ENCODE measurements at places on chromosomes 2 and 18.

DNA sequence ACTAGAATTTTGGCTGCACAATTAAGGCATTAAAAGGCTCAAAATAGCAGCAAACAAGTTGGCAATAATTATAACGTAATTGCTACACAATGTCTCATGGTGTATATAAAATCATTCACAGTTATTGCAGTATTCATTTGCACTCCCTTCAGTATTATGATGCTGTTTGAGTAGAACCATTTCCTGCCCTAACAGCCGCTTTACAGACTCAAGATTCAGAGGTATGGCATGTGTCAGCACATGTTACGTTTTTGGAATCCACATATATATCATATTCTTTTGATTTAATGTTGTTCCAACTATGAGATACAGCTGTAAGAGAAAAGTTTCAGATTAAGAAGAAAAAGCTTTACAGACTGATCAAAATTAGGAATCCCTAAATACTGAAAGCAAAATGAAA lies 56.3 kb upstream of the NCKAP5 start:
- no peak for DNase-seq

GRCh38 chr2:238397356-238397755 lies 29.4 kb upstream of the ASB1 start:
- no peak for DNase-seq

DNA sequence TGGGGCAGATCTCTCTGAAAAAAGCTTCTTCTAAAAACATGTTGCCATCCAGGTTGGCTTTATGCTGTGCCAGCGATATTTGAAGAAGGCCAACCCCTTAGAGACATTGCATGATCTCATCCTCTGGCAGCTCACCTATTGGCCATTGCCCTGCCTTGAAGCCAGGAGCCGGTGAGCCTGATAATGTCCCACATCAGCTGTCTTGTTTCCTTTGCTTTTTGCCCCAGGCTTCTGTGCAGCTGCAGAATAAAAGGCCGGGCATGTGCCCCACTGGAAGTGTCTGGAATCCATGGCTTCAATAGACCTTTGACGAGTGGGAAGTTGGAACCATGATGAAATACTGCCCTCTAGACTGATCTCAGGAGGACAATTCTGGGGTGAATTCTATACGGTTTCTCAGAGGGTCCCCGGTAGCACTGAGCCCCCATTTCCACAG lies 523.5 kb upstream of the ZEB2 start:
- no peak for DNase-seq

DNA sequence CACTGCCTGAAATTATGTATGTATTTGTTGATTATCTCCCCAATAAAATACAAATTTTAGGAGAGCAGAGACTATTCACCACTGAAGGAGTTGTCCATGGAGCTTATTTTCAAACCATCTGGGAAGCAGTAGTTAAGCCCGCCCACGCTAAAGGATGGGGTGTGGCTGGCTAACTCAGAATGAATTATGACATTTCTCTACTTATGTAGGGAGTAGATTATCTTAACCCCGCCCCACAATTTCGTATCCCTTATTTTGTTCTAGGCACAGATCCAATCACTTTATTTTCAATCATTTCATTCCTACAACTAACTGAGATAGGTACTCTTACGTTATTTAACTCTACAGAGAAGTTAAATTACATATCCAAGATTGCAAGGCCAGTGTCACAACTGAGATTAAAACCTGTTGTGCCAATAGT lies 1.4 kb upstream of the LAPTM4A start:
- no peak for DNase-seq

DNA sequence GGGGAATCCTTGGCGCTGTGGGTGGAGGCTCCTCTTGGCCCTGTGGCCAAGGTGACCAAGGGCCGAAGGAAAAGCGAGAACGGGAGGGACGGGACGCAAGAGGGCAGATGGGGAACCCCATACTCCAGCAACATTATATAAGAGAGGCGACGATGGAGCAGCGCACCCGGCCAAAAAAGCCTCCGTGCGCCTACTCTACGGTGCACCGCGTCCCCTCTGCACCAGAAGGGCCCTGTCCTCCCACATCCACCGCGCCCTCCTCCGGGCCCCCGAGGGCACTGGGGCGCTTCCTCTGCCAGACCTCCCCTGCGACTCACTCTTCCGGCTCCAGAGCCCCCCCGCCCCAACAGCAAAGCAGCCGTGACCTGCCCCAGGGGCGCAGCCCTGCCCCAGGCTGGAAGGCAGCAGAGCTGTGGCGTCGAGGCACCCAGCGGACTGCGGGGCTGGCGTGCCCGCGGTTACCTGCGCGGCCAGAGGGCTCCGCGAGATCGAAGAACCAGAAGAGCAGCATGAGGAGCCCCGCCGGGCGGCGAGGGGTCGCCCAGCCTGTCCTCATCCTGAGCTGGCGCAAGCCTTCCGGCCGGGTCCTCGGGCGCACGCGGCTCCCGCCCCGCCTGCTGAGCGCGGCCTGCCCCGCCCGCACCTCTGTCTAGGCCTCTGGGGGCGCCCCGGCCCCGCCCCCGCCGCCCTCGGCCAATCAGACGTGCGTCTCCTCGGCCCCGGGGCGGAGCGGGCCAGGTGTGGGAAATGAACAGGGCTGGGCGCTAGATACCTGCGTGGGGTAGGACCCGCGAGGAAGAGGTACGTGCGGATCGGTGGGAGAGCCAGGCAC lies 106.3 kb upstream of the CD302 start:
- DNase-seq = peak; percentile 67

GRCh38 chr2:215136669-215137328 lies 1.6 kb downstream of the ABCA12 start:
- DNase-seq = no peak

- no peak for DNase-seq
These were observed 208.4 kb upstream of the CCDC150 start for GRCh38 chr2:196431076-196431475.

DNA sequence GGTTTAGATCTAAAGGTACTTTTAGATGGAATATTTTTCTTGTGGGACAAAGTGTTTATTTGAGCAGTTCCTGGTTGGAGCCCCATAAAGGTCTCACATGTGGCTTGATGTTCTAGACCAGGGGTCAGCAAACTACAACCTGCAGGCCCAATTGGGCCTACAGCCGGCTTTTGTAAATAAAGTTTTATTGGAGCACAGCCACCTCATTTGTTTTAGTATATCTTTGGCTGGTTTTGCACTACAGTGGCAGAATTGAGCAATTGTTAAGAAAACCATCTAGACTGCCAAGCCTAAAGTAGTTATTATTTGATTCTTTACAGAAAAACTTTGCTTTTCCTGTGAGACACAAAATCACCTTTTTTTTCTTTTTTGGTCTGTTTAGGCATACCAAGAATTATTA lies 41.6 kb downstream of the NDC80 start:
- DNase-seq = no peak

GRCh38 chr18:74635224-74635975 lies 37.7 kb downstream of the ZNF407 start:
- DNase-seq = no peak

DNA sequence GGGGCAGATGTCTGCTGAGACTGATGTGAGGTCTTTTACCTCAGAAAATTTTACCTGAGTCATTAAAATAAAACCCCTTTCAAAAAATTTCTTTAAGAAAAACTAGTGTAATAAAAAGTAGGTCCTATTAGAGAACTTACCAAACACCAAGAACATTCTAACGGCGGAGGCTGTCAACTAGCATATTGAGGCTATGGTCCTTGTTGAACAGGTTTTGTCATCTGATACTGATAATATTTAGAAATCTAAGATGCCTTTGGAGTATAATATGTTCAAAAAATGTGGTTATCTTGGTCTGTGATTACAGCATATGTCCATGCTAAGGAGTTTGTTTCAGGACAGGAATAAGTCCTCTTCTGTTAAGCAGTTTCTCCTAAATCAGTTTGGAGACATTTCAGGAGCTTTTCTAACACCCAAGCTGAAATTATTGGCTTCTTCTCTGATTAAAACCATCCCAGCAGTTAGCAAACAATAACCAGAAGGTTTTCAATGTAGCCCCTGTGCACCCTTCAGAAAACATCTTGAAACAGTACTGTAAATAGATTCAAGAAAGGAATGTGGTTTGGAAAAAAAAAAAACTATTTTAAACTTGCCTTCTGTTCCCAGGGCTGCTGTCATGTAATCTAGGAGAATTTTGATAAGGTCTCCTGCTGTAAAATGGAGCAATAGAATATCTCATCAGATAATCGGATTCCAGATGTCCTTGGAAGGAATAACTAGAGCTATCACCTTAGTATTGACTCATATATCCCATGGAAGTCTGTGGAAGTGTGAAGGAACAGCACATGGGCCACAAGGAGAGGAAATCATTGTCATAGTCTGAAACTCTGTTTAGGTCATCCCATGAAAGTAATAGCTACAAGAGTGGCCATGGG lies 58.7 kb upstream of the B3GNT2 start:
- no peak for DNase-seq

GRCh38 chr2:101806123-101806522 lies 108.6 kb downstream of the MAP4K4 start:
- DNase-seq = no peak

- no peak for DNase-seq
These were observed 222.9 kb downstream of the STK39 start for GRCh38 chr2:168024459-168024858.

DNA sequence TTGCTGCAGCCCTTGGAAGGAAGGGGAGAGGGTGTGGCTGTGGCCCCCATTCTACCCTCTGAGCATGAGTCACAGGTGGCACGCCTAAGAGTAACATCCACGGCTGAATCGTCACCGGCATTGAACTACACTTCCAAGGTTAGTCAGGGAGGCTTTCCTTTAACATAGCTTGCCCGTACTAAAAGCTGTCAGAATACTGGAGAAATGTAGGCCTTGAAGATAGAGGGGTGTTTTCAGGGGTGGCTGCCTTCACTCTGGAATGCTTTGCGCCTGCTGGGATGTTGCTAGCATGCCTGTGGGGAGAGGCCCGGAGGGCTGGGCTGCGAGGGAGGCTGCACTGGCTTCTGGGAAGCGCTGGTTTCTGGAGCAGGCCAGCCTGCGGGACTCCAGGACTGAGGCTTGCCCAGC lies 333.7 kb downstream of the AGAP1 start:
- no peak for DNase-seq

DNA sequence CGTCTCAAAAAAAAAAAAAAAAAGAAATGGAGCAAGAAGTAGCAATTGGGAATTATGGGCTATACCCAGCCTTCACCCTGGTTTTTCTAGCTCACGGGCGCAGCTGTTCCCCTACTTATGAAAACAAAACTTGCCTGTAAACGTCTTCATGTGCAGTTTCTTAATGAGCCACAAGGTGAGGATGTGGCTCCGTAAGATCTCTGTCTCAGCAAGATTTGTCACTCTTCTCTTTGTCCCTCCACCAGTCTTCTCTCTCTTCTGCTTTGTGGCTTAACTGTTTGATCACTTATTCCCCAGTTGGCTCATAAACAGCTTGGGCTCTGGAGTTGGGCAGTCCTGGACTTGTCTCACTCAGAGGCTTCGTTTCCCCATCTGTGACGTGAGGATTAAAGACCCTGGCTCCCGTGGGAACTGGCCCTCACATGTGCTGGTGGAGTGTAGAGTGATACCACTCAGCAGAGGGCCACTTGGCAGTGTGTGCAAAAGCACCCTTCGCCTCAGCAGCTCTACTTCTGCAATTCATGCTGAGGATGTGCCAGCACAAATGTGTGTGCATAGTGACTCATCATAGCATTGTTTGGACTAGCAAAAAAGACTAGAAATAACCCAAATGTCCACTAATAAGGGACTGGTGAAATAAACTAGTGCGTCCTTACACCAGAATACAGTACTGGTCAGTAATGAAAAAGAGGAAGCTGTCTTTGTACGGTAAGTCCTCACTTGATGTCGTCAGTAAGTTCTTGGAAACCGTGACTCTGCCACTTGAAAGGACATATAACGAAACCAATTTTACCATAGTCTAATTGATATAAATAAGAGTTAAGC lies 8.7 kb downstream of the CEP68 start:
- no peak for DNase-seq

DNA sequence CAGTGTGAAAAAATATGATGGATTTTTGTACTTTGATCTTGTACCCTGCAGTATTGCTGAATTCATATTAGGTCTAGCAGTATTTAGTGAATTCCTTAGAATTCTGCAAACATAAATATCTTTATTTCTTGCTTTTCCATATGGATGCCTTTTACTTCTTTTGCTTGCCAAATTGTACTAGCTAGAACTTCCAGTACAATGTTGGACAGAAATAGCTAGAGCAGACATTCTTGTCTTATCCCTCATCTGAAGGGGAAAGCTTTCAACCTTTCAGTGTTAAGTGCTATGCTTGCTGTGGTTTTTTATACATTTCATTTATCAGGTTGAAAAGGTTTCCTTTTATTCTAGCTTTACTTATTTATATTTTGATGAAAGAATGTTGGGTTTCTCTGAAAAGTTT lies 1321.9 kb upstream of the CHAC2 start:
- no peak for DNase-seq

DNA sequence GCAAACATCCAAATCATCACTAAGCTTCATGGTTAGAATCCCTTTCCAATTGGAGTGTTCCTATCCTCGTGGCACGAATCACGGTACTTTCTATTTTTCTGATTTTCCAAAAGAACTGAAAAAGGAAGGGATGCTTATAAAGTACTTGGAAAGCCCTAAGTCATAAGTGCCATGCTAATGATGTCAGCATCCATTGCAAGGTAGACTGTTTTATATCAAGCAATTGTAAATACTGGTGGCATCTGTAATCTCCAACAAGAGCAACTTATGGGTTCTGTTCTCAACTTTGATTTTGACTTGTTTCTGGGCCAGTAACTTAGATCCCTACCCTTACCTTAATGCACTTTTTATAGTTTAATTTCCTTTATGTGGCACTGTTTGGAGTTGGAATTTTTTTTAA lies 619.5 kb downstream of the BCL11A start:
- no peak for DNase-seq

DNA sequence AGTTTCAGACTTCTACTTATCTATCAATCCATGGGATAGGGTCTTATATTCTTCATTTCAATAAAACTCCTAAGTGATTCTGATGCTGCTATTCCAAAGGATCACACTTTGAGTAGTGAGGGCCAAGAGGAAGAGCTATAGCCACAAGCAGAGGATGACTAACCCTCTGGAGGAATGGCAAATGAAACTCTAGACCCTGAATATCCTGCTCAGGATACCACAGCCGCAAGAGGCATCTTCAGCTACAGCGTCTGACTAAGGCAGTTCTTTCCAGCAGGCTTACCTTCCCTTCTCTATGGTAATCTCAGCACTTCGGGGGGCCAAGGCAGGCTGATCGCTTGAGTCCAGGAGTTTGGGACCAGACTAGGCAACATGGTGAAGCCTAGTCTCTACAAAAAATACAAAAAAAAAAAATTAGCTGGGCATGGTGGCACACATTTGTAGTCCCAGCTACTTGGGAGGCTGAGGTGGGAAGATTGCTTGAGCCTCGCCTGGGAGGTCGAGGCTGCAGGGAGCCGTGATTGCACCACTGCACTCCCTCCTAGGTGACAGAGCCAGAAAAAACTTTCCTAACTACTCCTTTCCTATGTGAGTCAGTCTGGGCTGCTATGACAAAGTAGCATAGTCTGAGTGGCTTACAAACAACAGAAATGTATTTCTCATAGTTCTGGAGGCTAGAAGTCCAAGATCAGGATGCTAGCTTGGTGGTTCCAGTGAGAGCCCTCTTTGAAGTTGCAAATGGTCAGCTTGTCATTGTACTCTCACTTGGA lies 371.9 kb downstream of the IRS1 start:
- DNase-seq = no peak
